ENCODE measurements at places on chromosomes 2 and 18. TPM values are rescaled to one million over a fixed set of nuclear protein-coding genes. Genes with fewer than 3 reads are reported as not detected.

Gene VPS54
- 23.1 TPM for total RNA-seq

Gene HOXD11
- total RNA-seq, result not detected

- no peak for DNase-seq
Measured at GRCh38 chr2:187543488-187543887, 10.7 kb downstream of the TFPI start.

Gene GPR155
- 2.2 TPM for total RNA-seq

- DNase-seq, result no peak
Measured at GRCh38 chr18:63859781-63860475, 27.6 kb upstream of the SERPINB2 start.

Gene SLC8A1
- total RNA-seq, result 4.5 TPM

DNA sequence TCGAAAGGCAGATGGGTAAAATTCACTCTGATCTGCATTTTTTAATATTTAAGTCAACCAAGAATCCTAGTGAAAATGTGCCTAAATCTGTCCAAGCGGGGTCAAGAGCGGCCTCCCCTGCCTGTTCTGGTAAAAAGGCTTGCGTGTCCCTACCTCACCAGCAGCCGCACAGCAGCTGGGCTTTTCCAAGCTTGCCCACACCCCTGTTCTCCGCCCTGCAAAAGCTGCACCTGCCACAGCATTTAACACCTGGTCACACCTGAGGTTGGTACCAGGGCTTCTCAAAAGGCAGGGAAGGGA is 25.8 kb upstream of the TMEM182 start:
- DNase-seq, result peak; percentile 5

Gene CLEC4F
- not detected for total RNA-seq

DNA sequence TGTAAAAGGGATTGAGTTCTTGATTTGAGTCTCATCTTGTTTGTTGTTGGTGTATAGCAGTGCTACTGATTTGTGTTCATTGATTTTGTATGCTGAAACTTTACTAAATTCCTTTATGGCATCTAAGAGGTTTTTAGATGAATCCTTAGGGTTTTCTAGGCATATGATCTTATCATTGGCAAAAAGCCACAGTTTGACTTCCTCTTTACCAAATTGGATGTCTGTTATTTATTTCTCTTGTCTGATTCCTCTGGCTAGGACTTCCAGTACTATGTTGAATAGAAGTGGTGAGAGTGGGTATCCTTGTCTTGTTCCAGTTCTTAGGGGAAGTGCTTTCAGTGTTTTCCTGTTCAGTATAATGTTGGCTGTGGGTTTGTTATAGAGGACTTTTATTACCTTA is 4.8 kb downstream of the ANKAR start:
- no peak for DNase-seq

Gene IL36A
- total RNA-seq, result not detected

DNA sequence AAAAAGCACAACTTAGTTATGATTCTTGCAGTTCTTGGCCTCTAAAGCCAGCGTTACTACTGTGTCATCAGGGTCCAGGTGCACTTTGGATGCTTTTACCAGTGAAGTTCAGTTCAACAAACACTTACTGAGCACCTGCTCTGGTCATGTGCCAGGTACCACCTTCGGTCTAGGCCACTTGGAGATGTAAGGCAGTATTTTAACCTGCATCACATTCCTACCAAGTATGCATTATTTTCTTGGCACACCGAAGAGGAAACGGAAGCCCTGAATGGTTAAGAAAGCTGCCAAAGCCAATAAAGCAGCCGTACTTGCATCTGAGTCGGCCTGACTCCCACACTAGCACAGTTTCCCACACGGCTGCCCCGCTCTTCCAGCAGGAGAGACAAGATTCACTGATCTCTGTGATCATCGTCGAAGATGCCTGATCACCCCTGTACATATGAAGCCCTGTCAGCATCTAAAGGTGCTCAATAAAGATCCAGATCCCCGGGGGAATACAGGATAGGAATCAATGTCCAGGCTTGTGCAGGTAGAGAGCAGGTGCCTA is 427.1 kb downstream of the EIPR1 start:
- no peak for DNase-seq

DNA sequence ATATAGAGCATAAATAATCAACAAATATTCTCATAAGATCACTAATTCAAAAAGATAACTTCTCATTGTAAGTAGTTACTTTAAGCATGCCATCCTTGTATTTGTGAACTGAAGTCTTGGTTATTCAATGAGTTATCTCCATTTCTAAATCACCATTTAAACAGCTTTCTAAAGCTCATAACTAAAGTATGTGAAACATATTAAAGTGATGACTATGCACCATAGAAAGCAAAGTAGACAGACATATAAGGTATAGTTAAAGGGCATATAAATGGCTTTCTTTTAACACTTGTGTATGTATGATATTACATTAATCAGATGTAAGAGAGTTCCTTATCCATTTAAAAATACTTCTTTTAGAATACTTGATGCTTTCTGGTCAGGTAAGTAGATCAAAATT is 83.5 kb downstream of the IKZF2 start:
- no peak for DNase-seq

DNA sequence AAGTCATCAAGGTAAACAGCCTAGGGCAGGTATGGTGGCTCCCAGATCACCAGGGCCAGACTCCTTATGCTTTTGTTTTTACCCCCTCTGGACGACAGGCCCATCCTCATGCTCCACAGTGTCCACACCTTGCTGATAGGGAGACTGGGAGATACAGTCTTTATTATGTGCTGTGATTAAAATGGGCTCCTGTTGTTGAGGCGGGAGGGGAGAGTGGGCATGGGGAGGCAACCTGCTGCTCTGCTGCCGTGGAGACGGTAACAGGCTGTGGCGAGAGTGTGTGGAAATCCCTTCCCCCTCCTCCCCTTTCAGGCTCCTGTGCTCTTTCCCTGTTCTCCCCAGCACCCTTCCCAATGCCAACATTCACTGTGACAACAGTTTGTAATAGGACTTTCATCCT is 38.2 kb upstream of the PNO1 start:
- DNase-seq, result no peak

- DNase-seq, result no peak
Measured at GRCh38 chr2:190863946-190864345, 16.7 kb upstream of the GLS start.

DNA sequence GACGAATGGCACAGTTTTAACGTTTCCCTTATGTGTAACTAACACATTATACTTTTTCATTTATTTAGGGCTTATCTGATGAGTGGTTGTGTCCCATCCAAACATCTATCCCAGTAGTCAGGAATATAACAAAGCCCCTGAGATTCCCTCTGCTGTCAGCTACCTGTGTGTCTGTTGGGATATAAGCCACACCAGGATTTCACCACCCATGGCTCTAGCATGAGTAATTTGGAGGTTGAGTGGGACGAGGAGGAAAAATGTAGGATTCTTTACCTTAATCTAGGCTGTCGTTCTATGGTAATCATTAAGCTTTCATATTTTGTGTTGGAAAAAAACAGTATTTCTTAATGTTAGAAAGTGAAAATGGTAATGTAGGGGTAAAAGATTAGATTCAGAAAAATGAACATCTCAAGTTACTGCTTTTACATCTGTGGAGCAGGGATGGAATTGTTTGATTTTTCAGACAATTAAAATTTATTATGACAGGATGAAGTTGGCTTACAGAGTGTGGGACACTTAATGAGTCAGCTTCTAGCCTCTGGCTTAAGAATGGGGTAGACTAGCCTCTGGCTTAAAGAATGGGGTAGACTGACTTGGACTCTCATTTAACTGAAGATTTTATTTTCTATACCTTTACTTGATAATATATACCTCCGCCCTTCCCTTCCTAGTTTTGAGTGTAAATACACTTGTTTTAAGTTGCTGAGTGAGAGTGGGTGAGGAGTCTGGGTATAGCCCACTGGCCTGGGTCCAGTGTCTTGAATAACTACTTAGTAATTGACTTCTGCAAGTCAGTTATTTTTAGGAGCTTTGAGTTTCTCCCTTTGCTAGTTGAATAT is 88.5 kb upstream of the RANBP2 start:
- DNase-seq, result no peak

Gene SH3BP4
- total RNA-seq, result 28.2 TPM

DNA sequence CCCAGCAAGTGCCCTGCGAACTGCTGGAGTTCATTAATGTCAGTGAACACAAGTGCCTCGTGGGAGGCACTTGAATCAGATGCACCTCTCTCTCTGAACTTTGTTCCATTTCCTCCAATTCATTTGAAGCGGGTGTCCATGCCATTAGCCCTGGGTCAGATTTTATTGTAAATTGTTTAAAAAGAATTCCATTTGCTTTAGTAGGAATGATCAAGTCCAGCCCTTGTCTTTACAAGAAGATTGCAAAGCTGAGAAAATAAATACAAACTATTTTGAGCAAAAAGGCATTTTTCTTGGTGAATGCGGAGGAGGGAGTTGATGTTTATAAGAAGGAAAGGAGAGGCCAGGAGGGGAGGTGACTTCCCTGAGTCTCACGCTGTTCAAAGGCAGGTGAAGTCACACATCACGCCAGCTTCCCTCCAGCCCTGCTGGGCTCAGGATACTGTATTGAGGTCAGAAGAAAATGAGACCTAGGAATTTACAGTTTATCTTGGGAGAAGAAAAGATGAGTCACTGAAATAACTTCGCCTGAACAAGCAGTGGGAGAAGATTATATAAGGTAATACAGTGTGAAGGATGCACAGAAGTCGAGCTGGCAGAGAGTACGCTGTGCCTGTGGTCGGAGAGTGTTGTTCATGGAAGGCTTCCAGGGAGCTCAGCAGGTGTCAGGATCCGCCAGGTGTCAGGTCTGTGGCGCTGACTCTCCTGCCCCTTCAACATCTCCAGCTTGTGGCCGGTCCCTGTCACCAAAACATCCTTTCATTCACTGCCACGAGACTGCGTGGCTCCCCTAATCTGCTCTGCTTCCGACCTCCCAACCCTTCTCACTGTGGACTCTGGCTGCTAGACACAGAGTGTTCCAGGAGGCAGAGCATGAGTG is 36.5 kb downstream of the EFR3B start:
- peak; percentile 52 for DNase-seq

- DNase-seq, result no peak
Measured at GRCh38 chr2:183474912-183475695, 350.9 kb downstream of the NUP35 start.

- no peak for DNase-seq
Measured at GRCh38 chr2:122705746-122706145, 950.3 kb downstream of the TSN start.

Gene CD8B
- total RNA-seq, result not detected

- DNase-seq, result no peak
Measured at GRCh38 chr18:75200605-75201280, 8.2 kb downstream of the PTGR3 start.

DNA sequence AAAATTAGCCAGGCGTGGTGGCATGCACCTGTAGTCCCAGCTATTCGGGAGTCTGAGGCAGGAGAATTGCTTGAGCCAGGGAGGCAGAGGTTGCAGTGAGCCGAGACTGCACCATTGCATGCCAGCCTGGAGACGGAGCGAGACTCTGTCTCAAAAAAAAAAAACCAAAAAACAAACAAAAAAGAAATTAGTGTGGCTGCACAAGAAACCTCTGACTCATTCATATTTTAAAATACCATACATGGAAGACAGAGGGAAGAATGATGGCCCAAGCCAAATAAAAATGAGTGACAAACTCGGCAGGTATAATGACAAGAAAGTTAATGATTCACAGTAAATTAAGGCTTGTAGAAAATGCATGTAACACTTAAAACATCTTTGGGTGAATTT is 875.8 kb downstream of the EPHA4 start:
- no peak for DNase-seq

Gene IRS1
- total RNA-seq, result 10.4 TPM

- no peak for DNase-seq
Measured at GRCh38 chr18:57776767-57777166, 26.3 kb downstream of the ATP8B1 start.

DNA sequence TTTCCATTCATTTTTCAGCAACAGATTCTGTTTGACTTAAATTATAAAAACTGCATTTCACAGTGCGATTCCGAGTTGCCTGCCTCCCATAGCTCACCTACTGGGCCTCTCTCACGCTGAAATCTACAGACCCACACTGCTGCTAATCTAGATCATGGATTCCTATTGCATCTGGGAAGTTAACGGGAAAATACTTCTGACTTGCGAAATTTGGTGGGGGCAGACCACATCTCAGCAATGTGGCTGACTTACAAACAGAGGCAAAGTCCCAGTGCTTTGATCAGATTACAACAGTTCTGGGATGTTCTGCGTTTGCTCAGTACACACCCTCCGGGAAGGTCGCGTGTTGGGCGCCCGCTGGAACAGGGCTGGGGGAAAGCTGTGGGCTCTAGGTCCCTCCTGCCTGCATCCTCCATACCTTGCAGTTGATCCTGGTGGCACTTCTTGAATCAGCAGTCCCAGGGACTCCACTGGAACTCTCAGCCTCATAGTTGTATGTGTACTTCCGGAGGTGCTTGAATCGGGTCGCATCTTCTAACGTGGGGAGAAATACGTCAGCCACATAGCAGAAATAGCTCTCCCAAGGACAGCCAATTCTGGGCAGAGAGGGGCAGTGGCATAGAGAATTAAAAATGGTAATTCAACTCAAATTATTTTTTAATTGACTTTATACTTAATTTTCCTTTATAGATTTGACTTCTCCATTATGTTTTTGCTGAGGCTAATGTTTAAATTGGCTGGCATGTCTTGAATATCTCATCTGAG is 1.7 kb downstream of the APOB start:
- DNase-seq, result no peak

- DNase-seq, result peak; percentile 5
Measured at GRCh38 chr2:17719562-17720371, 33.8 kb downstream of the SMC6 start.

DNA sequence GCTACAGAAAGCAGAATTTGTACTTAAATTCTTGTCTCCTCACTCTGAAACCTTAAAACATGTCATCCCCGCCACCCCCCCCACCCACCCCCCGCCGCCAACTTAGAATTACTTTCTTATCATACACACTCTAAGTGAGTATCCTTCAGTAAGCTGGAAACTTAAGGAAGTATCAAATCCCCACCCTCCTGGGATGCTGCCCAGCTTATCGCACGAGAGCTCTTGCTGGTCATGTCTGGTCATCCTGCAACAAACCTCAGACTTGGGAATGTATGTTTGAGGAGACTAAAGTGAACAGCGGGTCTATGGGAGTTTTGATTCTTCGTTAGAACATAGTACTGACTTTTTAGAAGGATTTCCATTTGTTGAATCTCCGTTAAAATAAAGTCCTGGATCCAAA is 203.3 kb downstream of the PTGR3 start:
- no peak for DNase-seq

- no peak for DNase-seq
Measured at GRCh38 chr18:48634491-48634890, 95.7 kb downstream of the CTIF start.

DNA sequence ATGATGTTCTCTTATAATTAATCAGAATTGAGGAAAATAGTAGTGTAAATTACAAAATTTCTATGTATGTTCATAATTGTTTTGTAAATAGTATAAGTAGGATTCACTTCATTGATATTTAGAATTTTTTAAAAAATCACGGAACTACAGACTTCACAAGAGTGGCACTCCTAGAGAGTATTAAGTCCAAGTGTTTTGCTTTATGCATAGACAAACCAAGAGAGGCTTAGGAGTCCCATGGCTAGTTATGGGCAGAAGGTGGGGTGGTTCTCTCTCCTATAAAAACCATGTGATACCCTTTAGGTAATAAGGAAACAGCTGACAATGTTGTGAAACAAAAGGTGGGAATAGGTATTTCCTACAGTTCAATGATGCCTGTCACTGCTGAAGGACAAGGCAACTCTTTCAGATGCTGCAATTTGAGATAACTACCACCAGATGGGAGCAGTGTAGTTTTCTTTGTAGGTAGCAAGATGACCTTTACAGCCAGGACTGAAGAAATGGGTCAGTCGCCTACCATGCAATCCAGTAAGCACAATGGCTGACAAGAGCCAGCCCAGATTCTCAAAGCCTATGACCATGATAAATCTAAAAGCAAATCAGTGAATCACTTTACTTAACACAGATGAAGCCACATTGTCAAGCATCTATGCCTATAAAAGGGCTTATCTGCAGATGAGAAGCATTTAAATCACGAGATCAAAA is 83.9 kb downstream of the AAK1 start:
- DNase-seq, result peak; percentile 76
